ENCODE measurements at places on chromosomes 3 and 15.

DNA sequence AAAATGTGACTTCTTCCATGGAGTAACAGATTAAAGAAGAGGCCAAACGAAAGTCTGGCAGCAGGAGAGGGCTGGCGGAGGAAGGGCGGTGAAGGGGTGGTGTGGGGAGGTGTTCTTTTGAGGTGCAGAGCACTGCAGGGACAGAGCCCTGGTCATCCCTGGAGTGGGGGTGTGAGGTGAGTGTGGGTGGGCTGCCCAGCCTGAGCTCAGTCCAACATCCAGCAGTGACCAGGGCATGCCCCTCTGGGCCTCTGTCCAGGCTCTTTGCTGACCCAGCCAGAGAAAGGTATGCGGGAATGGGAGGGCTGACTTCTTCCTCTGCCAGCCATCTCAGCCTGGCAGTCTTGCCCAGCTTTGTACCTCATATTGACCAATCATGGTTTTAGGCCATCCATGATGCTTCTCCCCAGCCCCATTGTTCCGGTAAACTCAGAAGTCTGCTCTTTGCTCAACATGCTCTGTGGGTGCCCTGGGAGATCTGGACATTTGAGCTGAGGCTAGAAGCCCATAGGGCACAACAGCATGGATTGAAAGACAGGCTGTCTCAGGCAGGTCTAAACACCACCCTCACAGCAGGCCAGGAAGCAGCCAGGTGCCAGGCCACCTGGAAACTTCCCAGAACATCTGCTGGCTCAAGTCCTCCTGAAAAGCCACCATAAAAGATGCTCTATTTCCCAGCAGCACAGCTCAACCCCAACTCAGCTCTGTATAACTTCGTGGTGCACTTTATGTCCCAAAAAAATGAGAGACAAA is 25.9 kb upstream of the CXCR6 start:
- no peak for DNase-seq

- no peak for DNase-seq
Observed at GRCh38 chr3:88267-88666, 108.3 kb upstream of the CHL1 start.

DNA sequence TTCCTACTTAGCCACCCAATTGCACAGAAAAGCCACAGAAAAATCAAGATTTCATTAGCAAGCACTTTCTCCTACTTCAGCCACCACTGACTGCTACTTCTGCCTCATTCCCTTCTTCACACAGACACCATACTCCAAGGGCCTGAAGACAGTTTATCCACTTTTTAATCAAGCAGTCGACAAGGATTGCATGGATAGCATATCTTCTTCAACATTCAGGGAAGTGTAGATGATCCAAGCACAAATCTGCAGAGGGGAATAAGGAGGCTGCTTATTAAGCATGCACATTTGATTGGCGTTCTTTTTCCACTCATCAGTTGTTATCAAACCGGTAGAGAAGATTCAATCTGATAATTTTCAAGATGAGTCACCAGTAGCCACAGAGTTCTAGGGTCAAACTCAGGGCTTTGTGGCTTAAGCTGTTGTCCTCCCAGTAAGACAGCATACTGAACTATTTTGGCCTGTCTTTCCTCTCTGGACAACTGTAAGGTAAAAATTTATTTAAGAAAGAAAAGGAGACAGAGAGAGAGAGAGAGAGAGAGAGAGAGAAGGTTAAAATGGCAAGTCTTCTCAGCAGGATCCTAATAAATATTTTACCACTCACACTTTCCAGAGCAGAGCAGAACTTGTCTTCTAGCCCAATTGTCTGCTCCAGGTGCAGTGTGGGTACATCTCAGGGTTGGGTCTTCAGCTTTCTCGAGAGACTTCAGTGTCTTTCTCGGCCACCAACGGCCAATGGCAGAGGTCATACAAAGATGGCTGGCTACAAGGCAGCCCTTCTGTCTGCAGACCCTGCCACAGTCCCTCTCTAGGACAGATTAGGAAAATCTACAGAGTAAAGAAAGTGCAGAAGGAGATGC is 80.6 kb upstream of the BHLHE40 start:
- DNase-seq = no peak

DNA sequence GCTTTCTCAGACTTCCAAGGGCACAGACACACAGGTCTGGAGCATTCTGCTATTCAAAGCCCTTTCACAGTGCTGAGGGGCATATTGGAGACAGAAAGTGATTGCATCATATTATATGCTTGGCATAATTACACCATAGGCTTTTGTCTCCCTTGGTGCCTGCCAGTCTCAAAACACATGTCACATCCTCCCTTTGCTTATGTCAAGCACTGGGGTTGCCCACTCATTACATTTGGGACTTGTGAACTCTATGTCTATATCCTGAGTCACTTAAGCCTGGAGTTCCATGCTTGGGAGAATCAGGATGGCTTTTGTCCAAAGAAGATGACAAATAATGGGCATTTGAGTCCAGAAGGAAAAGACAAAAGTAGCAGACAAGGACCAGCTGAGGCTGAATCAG is 12.3 kb upstream of the PDZRN3 start:
- DNase-seq = no peak

Data from Right ventricle myocardium superior (tissue), 1 donor.